ENCODE measurements at places on chromosomes 6 and 20.

DNA sequence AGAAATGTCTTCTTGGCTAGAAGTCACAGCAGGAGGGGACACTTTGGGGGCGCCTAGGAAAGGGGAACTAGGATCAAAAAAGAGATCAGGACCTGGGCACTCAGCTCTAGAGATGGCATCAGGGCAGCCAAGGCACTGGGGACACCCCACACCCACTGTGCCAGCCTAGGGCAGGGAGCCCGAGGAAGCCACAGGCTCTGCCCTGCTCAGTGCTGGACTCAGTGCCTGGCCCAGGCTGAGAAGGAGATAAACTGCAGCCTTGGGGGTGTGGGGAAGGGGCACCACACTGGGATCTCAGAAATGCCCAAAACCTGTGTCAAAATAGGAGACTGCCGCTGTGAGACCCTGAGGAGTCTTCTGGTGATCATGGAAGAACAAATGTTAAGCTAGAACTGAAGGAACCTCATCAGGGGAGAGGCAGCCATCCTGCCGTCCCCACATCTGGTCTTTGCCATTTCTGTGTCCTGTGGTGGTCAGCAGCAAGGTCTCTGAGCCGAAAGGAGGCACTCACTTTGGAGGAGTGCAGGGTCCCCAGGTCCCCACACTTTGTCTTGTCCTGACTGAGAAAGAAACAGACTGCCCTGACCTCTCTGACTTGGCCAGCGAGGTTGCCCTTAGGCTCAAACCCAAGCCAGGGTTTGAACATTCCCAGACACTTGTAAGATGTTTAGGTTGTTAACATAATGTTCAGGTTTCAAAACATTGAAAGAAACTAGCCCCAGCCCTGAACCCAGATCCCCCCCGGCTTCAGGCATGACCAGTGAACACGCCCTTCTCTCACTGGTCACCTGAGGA is 2.3 kb downstream of the ARFRP1 start:
- no peak for DNase-seq

DNA sequence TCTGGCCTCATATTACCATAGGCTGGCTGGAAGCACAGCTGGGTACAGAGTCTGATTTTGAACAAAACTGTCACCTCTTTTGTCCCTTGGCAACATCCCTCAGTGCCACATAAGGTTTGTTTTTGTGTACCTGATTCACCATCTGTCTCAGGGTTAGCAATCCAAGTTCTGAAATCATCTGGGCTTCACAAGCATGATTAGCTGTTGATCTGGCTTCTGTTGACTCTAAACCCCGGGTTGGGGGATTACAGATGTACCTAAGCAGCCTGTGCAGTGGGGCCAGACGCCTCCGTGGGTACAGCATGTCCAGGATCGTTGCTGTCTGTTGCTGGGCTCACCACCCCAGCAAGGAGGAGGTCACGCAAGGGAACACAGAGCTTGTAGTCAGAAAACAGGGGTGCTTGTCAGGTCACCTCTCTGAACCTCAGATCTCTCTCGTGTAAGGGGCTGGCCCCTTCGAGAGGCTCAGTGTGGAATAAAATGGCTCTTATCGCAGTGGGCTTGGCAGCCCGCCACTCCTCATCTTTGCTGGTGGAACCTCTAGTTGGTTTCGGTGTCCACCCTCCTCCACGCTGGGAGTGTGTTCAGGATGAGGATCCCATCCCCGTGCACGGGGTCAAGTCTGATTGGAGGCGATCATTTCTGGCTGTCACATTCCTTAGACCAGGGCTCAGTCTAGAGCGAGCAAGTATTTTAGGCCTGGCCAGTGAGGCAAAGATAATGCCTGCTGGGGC is 39.2 kb upstream of the ZNF831 start:
- DNase-seq, result no peak

GRCh38 chr20:58497076-58497641 is 18.0 kb downstream of the APCDD1L start:
- no peak for DNase-seq

GRCh38 chr20:62192635-62193034 is 9.8 kb downstream of the MTG2 start:
- no peak for DNase-seq

DNA sequence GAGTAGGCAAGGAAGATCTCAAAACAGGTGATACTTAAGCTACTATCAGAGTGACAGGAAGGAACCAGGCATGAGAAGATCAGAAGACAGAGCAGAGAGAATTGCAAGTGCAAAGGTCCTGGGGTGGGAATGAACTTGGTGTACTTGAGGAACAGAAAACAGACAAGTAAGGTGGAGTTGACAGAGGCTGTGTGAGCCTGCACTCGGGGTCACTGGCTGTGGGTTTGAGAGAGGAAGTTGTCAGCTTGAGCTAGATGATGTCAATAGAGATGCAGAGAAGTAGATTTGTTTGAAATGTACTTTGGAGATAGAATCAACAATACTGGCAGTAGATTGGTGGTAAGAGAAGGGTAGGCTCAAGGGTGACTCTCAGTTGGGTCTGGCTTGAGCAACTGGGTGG is 209.5 kb downstream of the CLIC5 start:
- DNase-seq, result no peak

GRCh38 chr6:44250067-44250717 is 3.3 kb downstream of the HSP90AB1 start:
- DNase-seq, result no peak

DNA sequence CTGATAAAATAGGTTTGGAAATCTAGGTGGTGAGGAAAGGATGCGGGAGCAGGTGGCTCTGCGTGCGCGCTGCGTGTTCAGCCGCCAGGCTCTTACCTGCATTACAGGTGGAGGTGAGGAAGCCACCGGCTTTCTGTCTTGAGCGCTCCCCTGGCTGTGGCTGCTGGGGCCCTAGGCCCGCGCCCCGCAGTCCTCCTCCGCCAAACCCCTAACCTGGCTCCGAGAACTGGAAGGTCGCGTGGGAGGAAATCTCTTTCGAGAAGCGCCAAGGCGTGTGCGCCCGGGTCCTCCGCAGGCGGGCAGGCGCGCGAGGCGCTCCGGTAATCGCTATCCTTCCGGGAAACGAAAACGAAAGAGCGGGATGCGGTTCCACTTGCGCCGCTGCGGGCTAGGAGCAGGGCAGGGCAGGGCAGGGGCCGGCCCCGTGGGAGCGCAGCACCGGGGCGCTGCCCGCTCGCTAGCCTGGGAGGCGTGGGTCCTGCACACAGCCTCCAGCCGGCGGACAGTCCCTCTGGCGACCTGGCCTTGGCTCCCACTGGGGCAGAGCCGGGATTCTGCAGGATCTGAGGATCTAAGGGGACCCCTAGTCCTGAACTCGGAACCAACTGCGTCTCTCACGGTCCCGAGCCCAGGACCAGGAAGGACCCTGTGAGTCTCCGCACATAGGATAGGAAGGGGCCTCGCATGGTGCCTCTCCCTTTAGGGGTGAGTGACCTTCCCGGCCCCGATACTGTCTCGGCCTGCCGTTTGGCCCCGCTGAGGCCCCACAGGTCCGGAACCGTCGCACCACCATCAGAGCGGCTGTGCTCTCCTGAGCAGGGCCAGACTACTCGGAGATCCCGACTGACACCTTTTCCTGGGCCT is at the start of gene ETV7:
ETV7 (minus strand) TSS at position 230 of the 864 bp plus-strand sequence; CDS start at position 102, 128 bp downstream.
- peak; percentile 37 for DNase-seq

- peak; percentile 18 for DNase-seq
These were observed 127.4 kb upstream of the AFDN start for GRCh38 chr6:167699141-167699931.
